ENCODE measurements at places on chromosomes 11 and 22.

DNA sequence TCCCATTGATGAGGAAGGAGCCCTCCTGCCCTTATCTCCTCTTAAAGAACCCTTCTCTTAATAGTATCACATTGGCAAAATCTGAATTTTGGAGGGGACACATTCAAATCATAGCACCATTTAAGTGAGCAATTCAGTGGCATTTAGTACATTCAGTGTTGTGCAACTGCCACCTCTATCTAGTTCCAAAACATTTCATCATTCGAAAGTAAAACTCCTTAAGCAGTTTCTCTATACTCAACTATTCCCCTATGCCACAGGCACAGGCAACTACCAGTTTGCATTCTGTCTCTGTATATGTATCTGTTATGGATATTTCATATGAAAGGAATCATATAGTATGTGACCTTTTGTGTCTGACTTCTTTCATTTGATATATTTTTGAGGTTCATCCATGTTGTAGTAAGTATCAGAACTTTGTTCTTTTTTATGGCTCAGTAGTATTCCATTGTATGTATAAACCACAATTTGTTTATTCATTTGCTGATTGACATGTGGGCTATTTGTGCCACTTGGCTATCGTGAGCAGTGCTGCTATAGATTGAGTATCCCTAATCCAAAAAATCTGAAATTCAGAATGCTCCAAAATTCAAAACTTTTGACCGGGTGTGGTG lies 22.9 kb downstream of the FAR1 start:
- no peak for DNase-seq

DNA sequence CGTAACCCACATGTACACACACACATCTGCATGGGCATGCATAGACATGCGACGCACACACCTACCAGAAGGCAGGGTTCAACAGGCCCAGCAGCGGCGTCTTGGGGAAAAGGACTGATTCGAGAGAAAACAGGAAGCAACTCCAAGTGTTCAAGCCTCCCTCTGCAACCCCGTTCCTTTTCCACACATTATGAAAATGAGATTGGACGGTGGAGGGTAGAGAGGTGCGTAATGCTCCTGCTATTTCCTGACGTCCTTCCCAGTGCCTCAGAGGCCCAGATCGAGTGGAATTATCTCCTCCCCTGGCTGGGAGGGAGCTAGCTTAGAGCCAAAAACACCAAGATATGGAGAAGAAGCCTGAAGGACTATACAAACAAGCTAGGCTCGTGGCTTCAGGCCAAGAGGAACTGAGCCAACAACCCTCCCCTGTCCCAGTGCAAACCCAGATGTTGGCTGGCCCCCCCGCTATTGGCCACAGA lies 289.2 kb downstream of the MN1 start:
- DNase-seq, result no peak

DNA sequence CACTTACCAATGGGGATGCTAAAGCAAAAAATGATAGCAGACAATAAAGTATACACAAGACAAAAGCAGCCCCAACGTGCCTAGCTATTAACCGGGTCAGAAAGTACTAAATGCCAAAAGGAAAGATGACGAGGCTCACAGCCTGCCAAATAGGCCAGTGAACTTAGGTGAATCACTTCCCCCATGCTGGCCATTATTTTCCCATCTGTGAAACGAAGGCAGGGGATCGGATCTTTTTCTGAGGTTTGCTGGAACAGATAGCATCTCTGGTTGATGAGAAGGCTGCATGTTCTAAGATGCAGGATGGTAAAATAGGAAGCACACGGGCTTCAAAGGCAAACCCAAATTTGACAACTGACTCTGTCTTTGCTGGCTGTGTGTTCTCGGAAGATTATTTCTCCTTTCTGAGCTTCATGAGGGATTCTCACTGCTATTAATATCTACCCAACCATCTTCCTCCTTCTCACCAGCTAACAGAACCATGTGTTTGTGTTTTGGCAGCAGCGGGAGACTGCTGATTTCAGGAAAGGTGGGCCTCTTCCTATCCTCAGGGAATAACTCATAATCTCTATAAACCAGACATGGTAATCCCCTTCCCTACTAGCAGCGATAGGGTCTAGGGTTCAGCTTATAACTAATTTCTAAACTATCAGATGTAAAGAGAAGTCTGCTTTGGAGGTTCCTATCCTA lies 390.7 kb downstream of the LARGE1 start:
- no peak for DNase-seq

DNA sequence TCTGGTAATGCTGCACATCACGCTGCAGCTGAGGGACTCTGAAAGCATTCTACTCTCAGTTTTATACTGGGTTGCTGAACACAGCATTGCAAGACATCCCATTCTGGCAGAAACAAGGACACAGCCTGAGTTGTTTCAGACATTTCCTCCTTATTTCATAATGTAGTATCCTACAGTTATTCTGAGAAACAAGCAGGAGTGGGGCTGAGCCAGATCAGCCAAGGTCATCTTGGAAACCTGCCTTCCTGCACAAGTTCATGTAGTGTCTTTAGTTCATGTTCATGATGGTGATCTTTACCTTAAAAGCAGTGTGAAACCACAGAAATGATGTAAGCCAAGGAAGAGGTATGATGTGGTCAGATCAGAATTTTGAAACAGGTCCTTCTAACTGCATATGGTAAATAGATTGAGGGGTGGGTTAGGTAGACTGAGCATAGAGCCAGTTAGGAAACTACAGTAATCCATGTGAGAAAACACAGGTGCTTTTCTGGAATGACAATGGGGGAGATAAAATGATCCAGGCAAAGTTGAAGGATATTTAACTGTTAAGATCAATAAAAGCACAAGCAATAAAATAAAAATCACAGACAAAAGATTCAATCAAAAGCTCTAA lies 1686.8 kb downstream of the LRRC4C start:
- DNase-seq, result no peak

GRCh38 chr11:68142441-68143309 lies 21.5 kb upstream of the CHKA start:
- DNase-seq, result no peak

GRCh38 chr11:112619106-112619505 lies 342.1 kb upstream of the NCAM1 start:
- no peak for DNase-seq

GRCh38 chr11:75219869-75220268 lies 20.7 kb upstream of the TPBGL start:
- DNase-seq, result no peak

GRCh38 chr11:10605941-10606381 lies 37.5 kb upstream of the LYVE1 start:
- DNase-seq, result peak; percentile 89

GRCh38 chr11:44893846-44894617 lies 56.7 kb downstream of the TP53I11 start:
- no peak for DNase-seq

DNA sequence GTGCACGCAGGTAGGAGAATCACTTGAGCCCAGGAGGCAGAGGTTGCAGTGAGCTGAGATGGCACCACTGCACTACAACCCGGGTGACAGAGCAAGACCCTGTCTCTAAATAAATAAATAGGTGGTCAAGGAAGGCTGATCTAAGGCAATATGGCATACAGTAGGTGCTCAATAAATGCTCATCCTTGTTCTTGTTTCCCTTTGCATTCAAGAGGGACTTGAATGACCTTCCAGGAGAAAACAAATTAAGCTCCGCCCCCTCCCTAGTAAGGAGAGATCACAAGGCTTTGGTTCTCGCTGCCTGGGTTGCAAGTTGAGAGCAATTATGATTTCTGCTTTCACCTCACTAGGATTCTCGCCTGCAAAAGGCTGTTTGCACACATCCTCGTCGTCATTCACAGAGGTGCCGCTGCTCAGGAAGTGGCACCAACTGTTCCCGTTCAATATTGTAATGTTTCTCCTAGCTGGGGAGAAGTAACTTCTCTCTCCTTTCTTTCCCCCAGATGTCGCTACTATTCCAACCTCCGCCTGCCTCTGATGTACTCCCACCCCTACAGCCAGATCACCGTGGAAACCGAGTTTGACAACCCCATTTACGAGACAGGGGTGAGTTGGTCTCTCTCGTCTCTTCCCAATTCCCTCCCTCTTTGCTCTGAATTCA lies 51.8 kb upstream of the ASPHD2 start:
- no peak for DNase-seq

- no peak for DNase-seq
Observed at GRCh38 chr11:11895672-11896071, 53.9 kb downstream of the USP47 start.

DNA sequence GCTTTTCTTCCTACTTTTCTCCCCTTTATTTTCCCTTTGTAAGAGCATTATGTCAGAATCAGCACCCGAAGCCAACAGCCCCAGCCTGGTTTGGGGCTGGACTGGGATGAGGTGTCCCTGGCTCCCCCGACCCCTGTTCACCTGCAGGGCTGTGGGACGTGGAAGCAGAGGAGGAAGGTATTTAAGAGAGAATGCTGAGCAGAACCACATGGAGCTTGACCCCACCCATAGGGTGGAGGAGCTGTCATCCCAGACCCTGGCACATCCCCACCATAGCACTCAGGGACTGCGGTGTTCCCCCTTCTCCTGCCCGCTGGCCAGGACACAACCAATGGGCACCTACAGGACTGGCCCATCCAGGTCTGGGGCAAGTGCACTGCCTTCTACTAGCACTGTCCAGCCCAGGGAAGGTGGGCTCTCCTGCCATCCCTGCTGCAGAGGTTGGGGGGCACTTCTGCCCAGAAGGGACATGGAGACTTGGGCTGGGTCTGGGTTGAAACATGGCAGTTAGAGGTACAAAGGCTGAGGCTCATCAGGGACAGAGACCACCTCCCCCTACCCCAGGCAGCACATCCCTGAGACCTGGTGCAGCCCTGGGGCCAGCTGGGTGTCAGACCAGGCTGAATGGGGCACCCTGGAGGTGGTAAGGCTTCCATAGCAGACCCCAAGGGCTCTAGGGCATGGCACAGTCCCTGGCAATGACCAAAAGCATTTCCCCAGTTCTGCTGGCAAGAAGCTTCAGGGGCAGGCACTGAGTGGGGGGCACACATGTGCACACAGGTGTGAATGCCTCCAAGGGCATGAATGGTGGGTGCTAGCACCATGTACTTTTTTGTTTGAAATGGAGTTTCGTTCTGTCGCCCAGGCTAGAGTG lies 19.7 kb downstream of the TANGO2 start:
- DNase-seq, result no peak

GRCh38 chr22:50225200-50225969 lies 19.4 kb downstream of the TUBGCP6 start:
- no peak for DNase-seq

DNA sequence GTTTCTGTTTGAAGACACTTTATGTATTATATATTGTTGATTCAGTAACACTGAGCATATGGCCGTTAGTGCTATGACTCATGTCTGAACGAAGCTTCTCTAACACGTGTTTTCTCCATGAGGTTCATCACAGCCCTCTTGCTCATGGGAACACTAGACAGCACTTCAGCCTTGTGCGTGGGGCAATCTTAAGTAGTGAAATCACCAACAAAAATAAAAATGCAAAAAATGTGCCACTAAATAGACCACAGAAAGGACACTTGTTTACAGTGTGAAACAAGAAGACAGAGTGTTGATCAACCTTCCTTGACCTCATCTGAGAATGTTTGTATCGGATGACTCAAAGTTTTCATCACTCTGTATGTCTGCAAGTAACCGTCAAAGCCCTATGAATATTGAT lies 94.5 kb downstream of the FDX1 start:
- DNase-seq, result no peak

- DNase-seq, result no peak
Observed at GRCh38 chr11:65585396-65586246, 9.8 kb downstream of the EHBP1L1 start.

GRCh38 chr11:8732324-8732670 lies 49.7 kb downstream of the RPL27A start:
- no peak for DNase-seq

GRCh38 chr11:102468616-102469195 lies 16.1 kb upstream of the TMEM123 start:
- DNase-seq, result no peak

- DNase-seq, result no peak
Observed at GRCh38 chr11:69950621-69951020, 127.5 kb upstream of the ANO1 start.

DNA sequence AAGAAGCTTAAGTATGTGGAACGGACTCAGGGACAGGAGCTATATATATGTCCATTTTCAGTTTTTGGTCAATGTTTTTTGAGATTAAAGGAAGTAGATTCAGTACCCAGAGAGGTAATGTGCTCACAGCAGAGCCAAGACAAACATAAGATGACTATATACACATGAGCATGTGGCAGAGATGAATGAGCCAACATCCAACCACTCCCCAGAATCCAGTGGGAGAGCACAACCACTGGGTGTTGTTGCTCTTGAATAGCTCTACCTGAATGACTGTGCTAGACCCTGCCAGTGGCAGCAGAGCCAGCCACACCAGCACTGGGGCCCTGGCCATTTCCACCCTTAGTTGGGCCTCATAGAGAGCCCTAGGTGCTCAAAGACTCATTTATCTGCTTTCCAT lies 10.7 kb upstream of the SYTL2 start:
- DNase-seq, result no peak

- no peak for DNase-seq
Observed at GRCh38 chr11:32829680-32830412, at the start of gene PRRG4. PRRG4 (plus strand) TSS chr11:32829927; CDS start chr11:32830530, 603 bp downstream.

- no peak for DNase-seq
Observed at GRCh38 chr11:62119569-62119968, 4.2 kb upstream of the INCENP start.

DNA sequence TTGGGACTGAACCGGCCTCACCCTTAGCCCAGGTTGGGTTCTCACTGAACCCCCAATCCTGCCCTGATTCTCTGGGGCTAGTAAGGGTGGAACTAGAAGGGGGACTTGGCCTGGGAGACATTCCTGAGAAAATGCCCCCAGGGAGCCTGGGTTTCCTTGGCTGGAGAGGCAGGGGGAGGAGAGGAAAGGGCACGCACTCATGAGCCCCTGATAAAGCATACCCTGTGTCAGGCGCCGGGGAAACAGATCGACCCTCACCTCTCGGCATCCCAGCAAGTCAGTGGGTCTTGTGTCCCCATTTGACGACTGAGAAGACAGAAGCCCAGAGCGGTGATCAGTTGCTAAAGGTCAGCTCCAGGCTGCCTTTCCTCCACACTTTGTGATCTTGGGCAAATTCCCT lies 47.7 kb upstream of the RTL6 start:
- no peak for DNase-seq

DNA sequence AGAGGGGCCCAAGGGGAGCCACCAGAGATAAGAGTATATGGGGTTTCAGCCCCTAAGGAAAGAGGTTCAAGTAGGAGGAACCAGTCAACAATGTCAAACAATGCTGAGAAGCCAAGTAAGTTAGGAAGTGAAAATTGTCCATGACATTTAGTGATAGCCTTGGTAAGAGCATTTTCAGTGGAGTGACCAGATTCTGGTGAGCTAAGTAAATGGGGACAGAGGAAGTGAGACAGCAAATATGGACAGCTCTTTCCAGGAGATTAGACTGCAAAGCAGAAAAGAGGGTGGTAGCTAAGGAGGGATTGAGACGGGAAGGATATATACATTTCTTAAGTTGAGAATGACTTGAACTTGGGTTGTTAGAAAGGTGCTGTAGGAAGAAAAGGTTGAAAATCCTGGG lies 22.9 kb downstream of the POLD3 start:
- no peak for DNase-seq

DNA sequence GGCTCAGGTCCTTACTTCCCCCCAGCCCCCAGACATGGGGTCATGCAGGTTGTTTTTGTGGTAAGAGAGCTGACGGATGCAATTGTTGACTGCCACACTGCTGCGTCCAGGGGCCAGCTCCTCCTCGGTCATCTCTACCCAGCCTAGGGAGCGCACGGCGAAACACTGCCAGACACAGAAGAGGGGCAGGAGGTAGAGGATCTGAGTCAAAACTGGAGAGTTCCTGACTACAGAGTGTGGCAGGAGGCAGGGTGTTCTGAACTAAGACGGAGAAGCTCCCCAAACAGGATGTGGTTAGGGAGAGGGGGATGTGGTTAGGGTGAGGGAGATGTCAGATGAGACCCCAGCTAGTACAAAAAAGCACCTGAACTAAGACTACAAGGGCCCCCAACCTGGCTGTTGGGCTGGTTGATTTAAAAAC lies 12.3 kb downstream of the SMPD1 start:
- DNase-seq, result no peak

Data from SK-N-MC (cell line).